ENCODE measurements at places on chromosomes 1 and 21. TPM values are rescaled to one million over a fixed set of nuclear protein-coding genes. Genes with fewer than 3 reads are reported as not detected.

The PAQR6 gene
- total RNA-seq, result 0.36 TPM

The HES2 gene
- not detected for total RNA-seq

The CLDN17 gene
- total RNA-seq, result not detected

The DUSP23 gene
- total RNA-seq, result 13.8 TPM

The SHISA4 gene
- 27.1 TPM for total RNA-seq

The SRRM1 gene
- 53.3 TPM for total RNA-seq

The ZSWIM5 gene
- 0.36 TPM for total RNA-seq
